Stromal cell of bone marrow (primary cell): ENCODE measurements at places on chromosomes 12 and 14.

DNA sequence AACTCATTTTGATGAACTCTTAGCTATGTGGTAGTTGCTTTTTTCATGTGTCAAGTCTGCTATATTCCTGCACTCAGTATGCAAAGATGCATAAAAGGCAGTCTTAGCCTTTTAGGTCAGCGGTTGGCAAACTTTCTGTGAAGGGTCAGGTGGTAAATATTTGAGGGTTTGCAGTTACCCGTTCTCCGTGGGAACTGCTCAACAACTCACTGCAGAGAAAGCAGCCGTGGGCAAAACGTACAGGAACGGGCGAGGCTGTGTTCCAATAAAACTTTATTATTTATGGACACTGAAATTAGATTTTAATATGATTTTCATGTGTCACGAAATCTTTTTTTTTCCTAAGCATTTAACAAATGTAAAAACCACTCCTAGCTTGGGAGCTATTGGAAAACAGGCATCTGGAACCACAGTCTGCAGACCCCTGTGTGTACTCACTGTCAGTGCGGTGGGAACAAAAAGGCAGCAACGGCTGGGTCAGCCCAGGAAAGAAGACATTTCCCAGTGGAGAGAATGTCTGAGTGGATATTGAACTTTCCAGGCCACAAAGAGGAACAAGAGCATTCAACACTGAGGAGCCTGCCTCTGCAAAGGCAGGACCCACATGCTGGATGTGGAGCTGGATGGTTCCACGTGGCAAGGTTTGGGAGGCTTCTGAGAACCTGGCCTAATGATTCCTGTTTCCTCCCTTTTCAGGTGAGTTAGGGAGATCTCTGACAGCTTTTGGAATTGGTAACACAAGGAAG lies 3.5 kb upstream of the ACACB start:
- DNase-seq = no peak

GRCh38 chr14:54893151-54893760 lies 9.4 kb downstream of the GCH1 start:
- DNase-seq = no peak

DNA sequence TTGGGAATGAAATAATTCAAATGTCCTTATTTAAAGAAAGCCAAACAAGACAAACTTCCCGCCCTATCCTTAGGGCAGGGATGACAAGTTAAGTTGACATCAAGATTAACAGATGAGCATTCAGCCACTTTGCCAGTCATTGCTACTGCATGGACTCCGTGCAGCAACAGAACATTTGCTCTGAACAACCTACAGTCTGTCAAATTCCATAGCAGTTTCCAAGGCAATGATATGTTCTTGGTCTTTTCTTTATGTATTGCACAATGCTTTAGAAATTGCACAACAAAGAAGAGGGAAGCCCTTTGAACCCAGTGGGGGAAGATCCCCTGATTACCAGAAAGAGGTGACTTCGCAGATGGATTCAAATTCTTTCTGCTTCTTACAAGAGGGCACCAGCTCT lies 269.8 kb downstream of the BCAT1 start:
- peak; percentile 2 for DNase-seq

GRCh38 chr14:79395061-79395460 lies 816.2 kb downstream of the DIO2 start:
- DNase-seq = no peak

GRCh38 chr14:78508023-78508422 lies 337.9 kb downstream of the NRXN3 start:
- no peak for DNase-seq

- DNase-seq = no peak
These were observed 256.7 kb upstream of the PLEKHG7 start for GRCh38 chr12:92446083-92446460.

- no peak for DNase-seq
These were observed 32.8 kb downstream of the ARHGAP5 start for GRCh38 chr14:32109676-32110547.

DNA sequence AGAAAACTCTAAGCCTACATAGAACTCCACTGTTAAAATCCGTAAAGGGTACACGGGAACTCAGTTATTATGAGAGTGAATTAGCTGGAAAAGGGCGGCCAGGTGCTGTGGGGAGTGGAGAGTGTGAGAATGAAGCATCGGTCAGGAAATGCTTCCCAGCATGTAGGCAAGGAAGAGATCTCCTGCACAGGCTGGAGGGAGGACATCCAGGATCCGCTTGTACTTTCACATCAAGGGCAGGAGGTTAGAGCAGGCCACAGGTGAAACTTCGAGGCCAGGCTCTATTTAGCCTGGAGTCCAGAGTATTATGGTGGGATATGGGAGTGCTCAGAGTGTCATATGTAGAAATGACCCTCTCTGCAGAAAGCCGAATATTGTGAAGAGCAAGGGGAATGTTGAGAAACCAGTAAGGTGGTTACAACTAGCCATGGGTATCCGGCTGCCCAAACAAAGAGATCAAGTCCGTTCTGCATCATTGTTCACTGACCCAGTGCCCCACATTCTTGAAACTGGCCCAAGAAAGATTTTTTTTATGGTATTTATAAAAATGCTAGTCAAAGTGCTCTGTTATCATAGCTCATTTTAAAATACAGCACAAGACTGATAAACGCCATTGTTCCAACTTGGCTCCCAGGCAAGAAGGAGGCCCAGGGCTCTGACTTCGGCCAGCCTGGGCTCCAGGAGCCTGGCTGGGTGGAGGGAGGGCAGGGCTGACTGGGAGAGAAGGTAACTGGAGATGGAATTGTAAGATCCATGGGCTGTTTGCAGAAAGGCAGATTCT lies 79.4 kb upstream of the HIF1A start:
- DNase-seq = no peak

- DNase-seq = no peak
These were observed 282.0 kb upstream of the PPFIA2 start for GRCh38 chr12:82040987-82041743.

- DNase-seq = no peak
These were observed 6.2 kb downstream of the IFI27 start for GRCh38 chr14:94116701-94117100.

DNA sequence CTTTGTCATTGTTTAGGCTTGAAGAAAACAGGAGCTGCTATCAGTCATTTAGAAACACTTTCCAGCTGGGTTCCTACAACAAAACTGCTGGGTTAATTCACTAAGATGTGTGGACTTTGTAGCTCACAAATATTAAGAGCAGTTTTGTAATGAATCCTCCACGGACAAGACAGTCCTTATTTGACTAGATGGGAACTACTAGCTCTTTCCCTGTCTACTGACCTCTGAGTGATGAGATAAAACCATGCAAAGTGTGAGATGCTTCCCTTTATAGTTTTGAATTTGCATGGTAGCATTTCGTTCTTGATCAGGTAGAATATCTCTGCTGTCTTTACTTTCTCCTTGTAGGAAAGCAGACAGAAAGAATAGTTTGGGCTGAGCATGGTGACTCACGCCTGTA lies 72.9 kb upstream of the STXBP6 start:
- no peak for DNase-seq

- DNase-seq = no peak
These were observed 536.3 kb downstream of the SLC6A15 start for GRCh38 chr12:84376320-84376719.

DNA sequence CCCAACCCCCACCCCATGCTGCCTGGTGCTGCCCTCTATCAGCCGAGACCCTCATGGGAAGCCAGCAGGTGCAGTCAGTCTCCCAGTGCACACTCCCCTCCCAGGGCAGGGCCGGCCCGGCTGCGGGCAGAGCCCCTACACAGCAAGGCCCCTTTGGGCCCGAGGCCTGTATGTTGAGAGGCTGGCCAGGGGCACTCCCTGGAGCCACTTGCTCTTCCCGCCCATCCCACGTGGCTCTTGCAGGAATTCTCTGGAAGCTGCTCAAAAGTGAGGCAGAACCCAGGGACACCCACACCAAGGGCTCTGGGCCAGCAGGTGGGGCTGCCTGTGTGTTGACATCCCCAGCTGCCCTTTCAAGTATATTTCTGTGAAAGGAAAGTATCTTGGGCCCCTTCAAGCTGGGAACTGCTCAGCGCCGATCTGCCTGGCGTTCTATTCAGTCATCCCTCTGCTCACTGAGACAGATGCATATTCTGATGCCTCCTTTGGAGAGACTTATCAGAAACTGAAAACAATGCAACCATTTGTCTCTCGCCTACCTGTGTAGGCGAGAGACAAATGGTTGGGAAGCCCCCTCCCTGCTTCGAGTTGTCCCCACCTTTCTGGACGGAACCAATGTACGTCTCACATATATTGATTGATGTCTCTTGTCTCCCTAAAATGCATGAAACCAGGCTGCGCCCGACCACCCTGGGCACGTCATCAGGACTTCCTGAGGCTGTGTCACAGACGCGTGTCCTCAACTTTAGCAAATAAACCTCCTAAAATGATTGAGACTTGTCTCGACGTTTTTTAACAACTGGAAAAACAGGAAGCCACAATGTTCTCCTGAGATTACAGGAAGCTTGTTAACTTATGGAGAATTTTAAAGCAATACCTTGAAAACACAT lies 6.0 kb downstream of the GPR132 start:
- no peak for DNase-seq

GRCh38 chr14:104976198-104977007 lies 1.8 kb downstream of the AHNAK2 start:
- no peak for DNase-seq

- no peak for DNase-seq
These were observed 19.0 kb upstream of the SMOC1 start for GRCh38 chr14:69860221-69860620.

GRCh38 chr14:103298620-103299019 lies 35.4 kb upstream of the EIF5 start:
- DNase-seq = no peak

DNA sequence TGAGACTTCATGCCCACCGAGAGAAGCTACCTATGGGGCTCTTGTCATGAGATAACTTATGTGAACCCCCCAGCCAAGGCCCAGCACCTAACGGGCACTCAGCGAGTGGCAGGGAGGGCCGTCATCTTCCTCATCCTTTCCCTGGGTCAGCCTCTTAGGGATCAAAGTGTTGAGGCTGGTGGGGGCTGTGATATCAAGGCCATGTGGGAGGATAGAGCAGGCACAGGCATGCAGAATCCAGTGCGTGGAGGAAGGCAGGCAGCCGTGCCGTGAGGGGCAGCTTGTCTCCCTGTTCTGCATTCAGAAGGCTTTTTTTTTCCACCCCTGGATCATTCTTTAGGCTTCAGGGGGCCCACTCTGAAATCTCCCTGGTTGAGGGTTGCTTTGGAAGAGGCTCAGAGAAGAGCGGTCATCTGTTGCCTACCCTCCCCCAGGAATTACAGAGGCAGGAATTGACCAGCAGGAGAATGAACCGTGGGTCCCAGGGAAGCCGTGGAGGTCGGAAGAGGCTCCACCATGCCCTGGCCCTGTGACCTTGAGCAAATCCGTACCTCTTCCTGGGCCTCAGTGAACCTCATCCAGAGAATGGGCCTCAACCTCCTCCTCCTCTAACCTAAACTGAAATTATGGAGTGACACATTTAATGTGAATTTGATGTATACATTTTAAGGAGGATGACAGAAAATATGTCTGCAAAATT lies 62.8 kb downstream of the BEGAIN start:
- no peak for DNase-seq

- DNase-seq = peak; percentile 84
These were observed at the start of gene GOLGA3 for GRCh38 chr12:132828706-132829534. GOLGA3 (minus strand) TSS chr12:132828869; CDS start chr12:132822128, 6,741 bp downstream.

DNA sequence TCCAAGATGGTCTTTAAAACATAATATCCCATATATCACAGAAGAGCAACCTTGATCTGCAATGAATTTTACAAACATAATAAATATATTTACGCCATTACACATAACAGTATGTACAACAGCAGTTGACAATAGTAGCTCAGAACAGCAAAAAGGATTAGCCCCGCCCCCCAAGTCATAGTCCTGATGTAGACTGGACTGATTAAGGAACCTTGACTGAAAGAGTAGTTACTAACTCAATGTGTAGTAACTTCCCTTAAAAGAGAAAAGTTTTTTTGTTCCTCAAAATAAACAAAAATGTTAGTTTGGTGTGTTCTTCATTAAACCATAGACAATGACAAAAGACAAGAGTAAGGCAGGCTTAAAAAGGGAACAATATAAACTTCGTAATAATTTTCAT lies 44.5 kb downstream of the GTF2A1 start:
- no peak for DNase-seq

DNA sequence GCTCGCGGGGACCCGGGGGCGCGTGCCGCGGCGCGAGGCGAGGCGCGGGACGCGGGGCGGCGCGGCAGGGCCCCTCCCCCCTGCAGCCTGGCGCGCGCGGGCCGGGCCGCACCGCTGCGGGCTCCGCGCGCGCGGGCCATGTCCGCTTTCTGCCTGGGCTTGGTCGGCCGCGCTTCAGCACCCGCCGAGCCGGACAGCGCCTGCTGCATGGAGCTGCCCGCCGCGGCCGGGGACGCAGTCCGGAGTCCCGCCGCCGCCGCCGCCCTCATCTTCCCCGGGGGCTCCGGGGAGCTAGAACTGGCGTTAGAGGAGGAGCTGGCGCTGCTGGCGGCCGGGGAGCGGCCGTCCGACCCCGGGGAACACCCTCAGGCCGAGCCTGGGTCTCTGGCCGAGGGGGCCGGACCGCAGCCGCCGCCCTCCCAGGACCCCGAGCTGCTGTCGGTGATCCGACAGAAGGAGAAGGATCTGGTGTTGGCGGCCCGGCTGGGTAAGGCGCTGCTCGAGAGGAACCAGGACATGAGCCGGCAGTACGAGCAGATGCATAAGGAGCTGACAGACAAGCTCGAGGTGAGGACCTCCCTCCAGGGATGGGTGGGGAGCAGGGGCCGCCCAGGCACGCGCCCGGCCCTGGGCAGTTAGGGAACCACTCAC lies 820 bp downstream of the BICDL1 start:
- peak; percentile 47 for DNase-seq

DNA sequence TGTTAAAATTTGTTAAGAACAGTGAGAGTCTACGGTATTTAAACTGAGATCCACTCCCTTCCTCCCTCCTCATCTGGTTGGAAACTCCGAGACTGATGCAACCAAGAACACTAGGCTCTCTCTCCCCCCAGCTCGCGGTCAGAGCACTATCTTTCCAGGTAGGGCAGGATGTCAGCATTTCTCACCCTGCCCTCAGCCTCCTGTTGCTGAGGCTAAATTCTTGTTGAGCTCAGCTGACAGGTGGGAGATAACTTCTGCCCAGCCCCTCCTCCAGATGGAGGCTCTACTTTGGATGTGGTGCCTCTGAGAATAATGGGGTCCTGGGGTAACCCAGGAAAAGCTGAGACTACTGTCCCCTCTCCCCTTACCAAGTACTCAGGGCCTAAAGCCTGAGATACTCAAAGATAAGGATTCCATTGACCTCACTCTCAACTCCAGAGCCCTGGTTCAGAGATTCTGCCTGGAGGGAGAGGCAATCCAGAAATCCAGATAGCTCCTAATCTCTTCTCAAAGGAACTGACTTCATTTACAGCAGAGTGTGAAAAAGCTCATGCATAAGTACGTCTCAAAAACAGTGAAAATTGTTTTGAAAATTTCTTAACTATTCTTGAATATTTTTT lies 110.1 kb downstream of the EML5 start:
- no peak for DNase-seq

- DNase-seq = no peak
These were observed 228.1 kb downstream of the ANO2 start for GRCh38 chr12:5716976-5717375.
